Inflammatory macrophage (primary cell): ENCODE measurements at places on chromosomes 16 and 17.
A peak's percentile ranks its signal among the peaks of the same experiment; 100 is the strongest.

DNA sequence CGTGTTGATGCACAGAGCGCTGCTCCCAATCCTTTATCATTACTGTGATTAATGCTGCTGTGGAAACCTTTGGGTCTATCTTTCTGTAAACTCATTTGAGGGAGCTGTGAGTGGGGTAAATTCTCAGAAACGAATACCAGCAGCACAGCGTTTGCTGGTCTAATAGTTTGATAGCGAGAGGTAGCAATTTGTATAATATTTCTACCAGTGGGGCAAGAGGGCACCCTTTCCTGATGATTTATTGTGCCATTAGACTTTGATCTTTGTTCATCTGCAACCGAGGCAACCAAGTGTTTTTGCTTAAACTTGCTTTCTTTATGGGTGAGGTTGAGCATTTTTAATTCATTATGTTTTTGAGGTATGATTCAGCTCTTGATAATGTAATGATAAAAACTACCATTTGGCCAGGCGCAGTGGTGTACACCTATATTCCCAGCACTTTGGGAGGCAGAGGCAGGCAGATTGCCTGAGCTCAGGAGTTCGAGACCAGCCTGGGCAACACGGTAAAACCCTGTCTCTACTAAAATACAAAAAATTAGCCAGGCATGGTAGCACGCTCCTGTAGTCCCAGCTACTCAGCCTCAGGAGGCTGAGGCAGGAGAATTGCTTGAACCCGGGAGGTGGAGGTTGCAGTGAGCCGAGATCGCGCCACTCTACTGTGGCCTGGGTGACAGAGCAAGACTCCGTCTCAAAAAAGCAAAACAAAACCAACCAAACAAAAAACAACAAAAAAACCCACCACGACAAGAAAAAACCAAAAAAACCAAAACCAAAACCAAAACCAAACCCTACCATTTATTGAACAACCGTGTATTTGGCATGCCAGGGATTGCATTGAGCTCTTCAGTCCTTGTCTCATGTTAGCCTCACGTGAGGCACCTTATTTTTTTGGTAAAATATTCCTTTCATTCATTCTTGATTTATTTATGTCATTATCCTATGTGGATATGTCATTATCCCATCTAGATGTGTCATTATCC, 81.5 kb downstream of the PLCG2 start:
- no peak for DNase-seq

DNA sequence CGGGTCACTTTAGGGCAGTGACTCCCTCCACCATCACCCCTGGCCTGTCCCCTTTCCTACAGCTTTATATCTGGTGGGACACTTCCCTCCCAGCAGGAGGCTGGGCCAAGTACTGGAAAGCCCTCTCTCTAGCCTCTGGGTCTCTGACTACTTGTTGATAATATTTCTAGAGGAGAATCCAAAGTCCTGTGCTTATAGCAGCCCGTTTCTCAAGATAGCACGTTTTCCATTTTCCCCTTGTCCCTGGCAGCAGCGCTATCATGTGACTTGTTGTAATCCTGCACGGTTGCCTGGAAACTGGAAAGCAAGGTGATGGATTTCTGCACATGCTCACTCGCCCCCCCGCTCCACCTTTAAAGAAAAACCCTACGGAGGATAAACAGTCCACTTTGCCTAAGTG, 3.3 kb upstream of the AXIN2 start:
- DNase-seq: no peak

DNA sequence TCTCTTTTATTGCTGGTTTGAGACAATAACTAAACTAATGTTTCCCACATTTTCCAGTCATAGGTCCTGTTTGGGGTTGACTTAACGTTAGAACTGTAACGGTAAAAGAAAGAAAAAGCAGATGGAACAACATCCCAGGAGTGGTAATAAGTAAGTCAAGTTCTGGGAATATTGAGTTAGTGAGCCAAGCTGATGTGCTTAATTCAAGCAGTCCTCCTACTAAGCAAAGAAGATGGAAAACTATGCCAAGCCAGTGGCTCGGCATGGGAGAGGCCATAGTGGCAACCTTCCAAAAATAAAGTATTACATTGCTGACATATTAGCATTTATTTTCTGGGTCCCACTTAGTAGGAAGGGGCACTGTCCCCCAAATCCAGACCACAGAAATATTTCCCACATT, 161.7 kb upstream of the CDH5 start:
- no peak for DNase-seq

DNA sequence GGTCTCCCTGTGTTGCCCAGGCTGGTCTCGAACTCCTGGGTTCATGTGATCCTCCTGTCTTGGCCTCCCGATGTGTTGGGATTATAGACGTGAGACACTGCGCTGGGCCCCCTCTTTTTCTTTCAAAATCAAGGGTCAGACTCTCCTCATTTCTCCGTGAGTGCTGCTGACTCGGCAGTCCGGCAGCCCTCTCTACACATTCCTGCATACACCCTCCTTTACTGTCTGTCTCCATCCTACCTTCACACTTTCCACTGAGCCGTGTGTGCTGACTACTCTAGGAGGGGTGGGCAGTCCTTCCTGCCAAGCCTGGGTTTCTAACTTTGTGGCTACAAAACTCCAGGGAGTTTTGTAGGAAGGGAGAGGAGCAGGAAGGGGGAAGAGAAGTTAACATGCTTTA, 195.2 kb downstream of the PARN start:
- DNase-seq: no peak

DNA sequence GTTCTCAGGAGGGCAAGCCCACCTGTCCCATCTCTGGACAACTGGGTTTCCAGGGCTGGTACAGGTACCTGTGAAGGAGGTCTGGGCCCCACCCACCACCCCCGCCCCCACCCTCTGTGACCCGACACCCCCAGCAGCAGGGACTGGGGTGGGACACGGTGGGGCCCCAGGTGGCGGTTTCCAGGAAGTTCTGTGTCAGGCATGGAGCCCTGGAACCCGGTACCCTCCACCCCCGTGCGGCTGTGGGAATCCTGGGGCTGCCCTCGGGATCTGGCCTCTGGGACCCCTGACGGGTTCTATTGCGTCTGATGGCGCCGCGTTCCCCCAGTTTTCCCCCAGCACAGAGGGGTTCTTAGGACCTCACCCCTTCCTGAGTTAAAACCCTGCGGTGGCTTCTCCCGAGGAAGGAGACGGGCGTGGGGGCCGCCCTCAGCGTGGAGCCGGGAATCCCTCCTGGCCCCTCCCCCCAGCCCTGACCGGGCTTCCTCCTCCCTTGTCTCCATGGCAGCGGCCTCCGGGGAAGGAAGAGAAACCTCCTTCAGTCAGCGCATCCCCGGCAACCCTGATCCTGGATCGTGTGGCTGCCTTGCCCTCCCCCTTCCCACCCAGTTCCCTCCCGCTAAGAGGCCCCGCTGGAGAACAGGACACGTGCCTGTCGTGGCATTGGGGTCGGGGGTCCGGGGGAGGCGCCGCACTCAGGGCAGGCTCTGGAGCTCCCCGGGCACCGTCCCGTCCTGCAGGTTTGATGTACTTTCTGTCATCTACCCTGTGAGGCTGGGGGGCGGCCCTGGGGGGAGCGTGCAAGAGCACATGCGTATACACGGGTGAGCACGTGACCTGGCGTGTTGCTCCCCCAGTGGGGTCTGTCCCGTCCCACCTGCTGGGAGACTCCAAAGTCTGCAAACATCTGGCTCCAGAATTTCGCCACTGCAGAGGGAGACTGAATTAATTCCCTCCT, 30.3 kb downstream of the CACNA1H start:
- DNase-seq: no peak

DNA sequence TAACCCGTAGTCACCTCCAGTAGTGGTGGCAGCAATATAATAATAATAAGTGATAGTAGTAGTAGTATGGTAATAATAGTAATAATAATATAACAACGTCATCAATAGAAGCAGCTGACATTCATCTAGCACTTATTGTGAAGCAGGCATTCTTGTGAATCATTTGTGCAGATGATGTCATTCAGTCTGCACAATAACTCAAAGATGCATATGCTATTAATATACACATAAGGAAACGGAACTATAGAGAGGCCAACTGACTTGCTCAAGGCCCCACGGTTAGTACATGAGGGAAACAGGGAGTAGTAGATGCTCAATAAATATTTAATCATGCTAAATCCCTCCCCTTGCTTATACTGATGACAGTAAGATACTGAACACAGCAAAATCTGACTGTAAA, 35.4 kb upstream of the GAN start:
- DNase-seq: peak; percentile 52

DNA sequence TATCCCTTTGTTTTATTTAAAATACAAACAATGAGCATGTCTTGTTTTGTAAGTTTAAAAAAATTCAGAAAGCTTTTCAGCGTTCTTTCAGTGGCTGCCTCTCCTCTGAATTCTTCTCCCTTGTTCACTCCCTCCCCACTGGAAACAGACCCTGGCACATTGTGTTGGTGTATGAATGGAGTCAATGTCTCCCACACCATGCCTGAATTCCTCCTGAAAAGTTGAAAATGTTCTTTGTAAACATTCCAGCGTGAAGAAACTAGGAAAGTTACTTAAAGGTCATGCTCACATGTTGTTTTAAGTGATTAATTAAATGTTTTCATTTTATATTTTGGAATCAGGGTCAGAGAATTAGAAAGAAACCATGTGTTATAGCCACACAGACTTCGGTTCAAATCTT, 136.9 kb upstream of the DYNLRB2 start:
- no peak for DNase-seq

- DNase-seq: no peak
These were observed 9.6 kb downstream of the JPT2 start for GRCh38 chr16:1687427-1688316.

DNA sequence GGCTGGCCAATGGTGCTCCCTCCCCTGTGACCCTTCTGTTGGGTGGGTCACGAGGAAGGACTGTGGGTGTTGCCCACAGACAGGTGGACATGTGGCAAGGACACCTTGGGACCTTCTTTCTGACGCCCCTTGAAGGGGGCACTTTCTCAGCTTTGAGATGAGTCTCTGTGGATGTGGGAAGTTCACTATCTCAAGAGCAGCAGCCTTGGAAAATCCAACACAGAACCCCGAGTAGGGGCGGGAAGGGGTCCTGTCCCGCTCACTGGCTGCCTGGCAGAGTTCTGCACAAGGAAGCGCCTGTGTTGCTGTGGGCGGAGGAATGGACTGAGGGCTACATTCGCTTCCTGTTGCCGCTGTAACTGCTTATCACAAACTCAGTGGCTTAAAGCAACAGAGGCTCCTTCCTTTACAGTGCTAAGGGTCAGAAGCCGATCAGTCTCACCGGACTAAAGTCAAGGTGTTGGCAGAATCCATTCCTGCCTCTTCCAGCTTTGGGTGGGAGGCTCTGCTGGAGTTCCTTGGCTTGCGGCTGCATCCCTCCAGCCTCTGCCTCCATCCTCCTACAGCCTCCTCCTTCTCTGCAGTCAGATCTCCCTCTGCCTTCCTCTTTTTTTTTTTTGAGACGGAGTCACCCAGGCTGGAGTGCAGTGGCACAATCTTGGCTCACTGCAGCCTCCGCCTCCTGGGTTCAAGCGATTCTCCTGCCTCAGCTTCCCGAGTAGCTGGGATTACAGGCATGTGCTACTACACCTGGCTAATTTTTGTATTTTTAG, 305.2 kb downstream of the SEC14L1 start:
- DNase-seq: peak; percentile 80

GRCh38 chr17:43935204-43935925, 6.9 kb downstream of the PPY start:
- no peak for DNase-seq

DNA sequence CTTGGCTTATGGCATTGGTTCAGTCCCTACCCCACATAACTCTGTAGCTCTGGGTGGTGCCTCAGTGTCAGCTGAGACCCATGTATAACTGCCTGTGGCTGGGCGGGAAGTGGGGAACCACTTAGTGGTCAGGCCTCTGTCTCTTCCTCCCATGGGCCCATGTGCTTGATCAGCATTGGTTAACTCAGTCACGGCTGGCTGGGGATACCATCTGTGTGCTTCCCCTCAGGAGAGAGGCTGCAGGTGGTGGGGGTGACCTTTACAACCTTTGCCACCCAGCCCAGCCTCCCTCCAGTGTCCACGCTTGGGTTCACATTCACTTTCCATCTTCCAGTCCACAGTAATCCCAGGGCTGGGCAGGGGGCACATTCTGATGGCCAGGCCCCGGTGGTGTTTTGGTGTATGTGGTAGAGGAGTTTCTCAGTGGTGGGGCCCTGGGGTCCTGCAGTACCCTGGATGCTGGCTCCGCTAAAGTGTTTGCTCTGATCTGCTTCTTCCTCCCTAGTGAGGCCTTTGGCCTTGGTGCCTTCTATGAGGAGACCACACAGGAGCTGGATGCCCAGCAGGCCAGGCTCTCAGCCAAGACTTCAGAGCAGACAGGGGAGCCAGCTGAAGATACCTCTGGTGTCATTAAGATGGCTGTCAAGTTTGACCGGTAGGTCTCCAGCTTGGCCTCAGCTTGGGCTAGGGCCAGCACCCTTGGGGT, 10.2 kb upstream of the NFATC3 start:
- peak; percentile 50 for DNase-seq

- DNase-seq: no peak
These were observed 74.3 kb downstream of the KANSL1 start for GRCh38 chr17:46118964-46119363.

GRCh38 chr16:26295625-26296304, 604.0 kb downstream of the HS3ST4 start:
- no peak for DNase-seq

GRCh38 chr17:31494259-31495021, 103.0 kb downstream of the RAB11FIP4 start:
- DNase-seq: peak; percentile 88

DNA sequence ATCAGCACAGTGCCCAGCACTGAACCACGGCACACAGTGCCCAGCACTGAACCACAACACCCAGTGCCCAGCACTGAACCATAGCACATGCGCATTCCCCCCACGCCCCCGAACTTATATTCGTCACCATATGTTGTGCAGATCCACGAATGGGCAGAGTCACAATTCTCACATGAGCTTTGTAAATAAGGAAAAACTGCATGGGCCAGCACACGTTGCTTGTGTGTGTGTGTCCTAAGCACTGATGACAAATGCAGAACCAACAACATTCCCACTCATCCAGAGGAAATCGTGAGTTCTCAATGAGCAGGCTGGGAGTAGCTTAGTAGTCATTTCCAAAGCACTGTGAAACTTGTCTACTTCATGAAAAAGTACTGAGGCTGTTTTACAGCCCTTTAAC, 70.0 kb downstream of the ADCY9 start:
- DNase-seq: no peak

GRCh38 chr17:50560931-50561745, 623 bp downstream of the CACNA1G start:
- no peak for DNase-seq

- no peak for DNase-seq
These were observed 4.9 kb downstream of the PER1 start for GRCh38 chr17:8147141-8147804.

DNA sequence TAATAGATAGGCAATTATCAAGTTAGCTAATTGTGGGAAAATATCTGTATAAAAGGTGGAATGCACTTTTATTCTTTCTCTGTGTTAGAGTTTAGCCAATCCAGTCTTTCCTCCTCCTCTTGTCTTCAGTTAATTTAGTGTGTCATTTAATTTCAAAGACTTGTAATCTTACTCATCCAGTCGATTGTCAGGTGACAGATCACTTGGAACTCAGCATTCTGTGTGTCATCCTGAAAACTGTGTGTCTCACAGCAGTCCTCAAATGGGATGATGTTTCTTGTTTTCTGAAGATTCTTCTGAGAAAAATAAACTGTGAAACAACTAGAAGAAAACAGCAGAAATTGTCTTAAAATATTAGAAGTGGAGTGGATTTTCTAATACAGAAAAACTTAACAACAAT, 290 bp upstream of the KRTAP4-1 start:
- DNase-seq: no peak

- DNase-seq: no peak
These were observed 62.4 kb downstream of the CDH11 start for GRCh38 chr16:65059406-65059980.
